ENCODE measurements at places on chromosomes 4 and X. TPM values are rescaled to one million over a fixed set of nuclear protein-coding genes. Genes with fewer than 3 reads are reported as not detected.

FAAH2 gene
- 1.2 TPM for total RNA-seq

DNA sequence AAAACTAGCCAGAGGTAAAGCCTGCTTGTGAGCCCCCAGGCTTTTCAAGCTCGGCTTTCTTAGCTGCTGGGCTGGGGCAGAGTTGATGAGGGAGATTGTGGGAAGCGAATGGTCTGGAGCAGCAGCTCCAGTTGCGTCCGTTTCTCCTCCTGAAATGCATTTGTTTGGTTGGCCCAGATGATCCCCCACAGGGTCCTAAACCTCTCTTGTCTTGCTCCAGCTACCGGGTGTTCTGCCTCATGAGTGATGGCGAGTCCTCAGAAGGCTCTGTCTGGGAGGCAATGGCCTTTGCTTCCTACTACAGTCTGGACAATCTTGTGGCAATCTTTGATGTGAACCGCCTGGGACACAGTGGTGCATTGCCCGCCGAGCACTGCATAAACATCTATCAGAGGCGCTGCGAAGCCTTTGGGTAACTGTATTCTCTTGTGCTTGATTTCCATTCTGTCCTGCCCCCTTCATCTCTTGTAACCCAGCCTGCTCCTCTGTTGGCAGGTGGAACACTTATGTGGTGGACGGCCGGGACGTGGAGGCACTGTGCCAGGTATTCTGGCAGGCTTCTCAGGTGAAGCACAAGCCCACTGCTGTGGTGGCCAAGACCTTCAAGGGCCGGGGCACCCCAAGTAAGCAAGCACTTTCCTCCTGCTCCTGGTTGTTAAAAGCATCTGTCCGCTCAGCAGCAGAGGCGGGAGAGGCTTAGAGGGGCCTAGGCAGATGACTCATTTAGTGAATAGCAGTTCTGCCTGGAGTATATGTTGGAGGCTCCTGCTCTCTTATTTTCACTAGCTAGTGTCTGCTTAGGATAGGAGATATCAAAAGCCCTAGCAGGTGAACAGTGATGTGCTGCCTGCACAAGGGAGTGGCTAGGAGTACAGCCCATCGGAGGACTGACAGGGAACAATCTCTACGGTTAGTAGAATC, 15.3 kb downstream of the TKTL1 start:
- no peak for DNase-seq

DNA sequence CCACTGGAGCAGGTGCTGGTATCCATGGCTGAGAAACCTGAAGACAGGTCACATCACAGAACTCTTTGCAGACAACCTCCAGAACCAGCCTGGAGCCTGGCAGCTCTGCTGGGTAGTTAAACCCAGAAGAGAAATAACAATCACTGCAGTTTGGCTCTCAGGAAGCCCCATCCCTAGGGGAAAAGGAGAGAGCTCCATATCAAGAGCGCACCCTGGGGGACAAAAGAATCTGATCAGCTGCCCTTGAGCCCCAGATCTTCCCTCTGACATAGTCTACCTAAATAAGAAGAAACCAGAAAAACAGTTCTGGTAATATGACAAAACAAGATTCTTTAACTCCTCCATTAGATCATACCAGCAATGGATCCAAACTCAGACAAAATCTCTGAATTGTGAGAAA, 823.2 kb upstream of the FRG1 start:
- no peak for DNase-seq

DNA sequence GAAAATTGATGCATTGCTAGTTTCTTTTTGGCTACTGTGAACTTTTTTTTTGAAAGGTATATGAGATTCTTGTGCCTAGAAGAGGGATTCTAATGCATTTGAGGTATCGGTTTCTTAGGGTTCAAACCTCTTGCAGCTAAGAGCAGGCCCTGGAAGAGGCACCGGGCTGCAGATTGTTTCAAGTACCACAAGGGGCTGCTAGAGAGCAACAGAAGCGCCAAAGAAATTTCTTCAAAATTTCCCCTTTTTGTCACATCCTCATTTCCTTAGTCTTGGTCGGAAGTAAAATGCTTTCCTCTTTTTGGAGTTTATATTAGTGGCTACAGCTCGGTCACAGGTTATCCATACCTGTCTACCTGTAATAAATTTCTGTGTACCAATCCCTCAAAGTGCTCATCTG, 89.8 kb downstream of the PDGFRA start:
- DNase-seq, result no peak

SRPX gene
- total RNA-seq, result 32.0 TPM

DNA sequence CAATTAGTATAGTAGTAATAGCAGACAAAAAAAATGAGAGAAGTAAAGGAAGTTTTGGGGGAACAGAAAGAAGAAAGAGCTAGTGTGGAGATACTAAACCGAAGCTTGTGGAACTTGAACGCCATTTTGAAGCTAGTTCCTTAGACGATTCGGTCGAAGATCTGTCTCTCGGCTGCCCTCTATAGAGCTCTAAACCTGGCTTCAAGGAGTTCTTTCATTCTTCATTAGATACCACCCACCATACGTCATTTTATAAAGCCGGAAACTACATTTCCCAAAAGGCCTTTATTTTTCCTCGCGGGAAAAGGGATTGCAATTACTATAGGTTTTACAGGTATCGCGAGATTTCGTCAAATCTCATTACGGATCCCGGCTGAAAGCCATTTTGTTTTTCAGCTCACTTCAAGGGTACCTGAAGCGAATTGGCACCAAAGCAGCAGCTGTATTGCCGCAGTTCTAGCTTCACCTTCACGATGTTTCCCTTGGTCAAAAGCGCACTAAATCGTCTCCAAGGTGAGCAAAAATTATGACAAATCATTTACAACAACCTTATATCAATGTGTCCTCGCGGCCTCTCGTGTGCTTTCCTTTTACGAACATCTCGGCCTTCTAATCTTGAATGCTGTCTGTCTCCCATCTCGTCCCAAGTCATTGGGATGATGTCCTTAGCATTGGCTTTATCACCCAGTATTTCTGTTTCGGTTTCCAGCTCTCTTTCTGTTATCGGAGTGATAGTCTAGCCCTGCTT, at the start of gene COX7B:
COX7B (plus strand) TSS at position 388 of the 748 bp plus-strand sequence; CDS start at position 474, 86 bp downstream.
- peak; percentile 92 for DNase-seq

GRCh38 chr4:40848940-40849339, 99.2 kb downstream of the NSUN7 start:
- DNase-seq, result no peak

CCDC158 gene
- total RNA-seq, result 0.17 TPM

DNA sequence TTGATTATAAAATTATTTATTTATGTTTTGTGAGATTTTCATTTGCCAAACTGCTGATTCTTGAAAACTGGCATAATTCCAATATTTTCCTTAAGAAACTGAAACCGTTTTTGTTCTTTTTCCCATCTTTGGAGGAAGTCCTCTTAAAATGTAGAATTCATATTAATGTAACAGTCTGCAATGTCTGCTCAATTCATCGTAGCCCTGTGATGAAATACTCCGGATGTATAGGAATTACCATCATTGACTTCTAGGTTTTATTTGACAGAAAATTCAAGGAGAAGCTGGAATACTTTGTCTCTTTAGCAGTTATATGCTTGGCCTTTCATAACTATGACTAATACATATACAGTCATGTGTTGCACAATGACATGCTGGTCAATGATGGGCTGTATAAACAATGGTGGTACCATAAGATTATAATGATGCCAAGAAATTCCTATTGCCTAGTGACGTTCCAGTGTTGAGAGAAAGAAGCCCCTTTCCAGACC, 185.0 kb upstream of the GPRIN3 start:
- no peak for DNase-seq

TBX22 gene
- total RNA-seq, result not detected

GRCh38 chrX:110180176-110180927, 137.5 kb downstream of the AMMECR1 start:
- DNase-seq, result no peak

DNA sequence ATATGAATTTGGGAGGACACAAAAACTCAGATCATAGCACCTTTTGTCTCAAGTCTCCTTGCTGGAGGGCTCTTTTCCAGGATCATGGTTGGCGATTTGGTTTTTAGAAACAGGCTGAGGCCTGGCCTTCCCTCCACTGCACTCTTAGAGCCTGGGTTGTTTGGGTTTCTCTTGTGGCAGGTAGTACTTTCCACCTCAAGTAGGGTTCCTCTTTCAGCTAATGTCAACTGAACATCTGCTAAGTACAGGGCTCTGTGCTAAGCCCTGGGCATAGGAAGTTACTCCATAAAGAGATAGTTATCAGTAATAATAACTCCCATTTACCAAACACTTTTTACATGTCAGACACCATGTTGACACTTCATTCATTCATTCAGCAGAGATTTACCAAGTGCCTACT, 28.2 kb upstream of the APLN start:
- DNase-seq, result no peak

DNA sequence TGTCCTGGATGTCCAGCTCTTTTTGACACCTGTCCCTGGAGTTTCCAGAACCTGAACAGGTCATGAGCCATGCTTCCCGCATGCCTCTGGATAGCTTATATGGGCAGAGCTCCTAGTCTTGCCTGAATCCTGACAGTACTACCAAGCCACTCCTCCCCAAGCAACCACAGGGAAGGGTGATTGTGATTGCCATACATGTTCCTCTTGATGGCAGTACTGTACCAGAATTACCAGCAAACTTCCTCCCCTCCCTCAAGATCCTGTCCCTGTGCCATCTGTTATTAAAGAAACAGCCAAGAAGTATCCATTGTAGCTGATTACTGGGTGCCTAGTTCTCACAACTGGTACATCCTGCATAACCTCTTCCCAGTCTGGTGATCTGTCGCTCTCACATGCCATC, 264.3 kb upstream of the AGTR2 start:
- no peak for DNase-seq

GRCh38 chrX:109732017-109732801, 848 bp downstream of the ACSL4 start:
- DNase-seq, result no peak

DNA sequence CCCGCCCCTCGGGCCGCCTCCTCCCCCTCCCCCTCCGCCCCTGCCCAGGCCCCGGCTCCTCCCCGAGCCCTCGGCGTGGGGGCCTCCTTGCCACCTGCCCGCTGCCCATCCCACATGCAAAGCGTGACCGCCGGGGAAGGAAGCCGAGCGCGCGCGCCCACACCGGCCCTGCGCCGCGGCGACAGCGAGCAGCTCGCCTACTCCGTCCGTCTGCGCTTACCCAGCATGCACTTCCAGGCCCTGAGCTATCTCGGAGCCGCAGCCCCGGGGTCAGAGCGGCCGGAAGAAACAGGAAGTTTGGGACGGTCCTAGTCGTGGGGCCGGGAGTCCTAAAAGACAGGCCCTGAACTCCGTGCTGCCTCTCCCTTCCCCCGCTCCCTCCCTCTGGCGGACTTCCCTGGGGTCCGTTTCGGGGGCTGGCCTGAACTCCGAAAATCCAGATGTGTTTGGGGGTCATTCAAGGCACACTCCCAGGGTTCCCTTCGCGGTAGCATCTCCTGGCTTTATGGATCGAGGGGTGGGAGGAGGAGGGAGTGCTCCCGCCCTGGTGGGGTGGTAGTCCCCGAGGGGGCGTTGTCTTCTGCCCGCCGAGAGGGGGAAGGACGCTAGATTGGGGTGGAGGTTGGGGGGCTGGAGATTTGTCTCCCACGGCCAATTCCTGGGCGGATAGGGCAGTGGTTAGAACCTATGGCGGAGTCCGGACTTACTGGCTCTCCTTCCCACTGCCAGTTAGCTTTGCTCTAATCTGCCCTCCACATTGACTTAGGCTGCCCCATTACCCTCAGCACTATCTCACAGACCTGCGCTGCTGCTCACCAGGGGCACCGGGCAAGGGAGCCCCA, 25.0 kb upstream of the BCORL1 start:
- DNase-seq, result no peak

Data from epithelial cell of proximal tubule (primary cell).